ENCODE measurements at places on chromosomes 5 and 9.
A peak's percentile ranks its signal among the peaks of the same experiment; 100 is the strongest.

GRCh38 chr9:14574173-14574572 is 119.1 kb downstream of the ZDHHC21 start:
- no peak for DNase-seq

DNA sequence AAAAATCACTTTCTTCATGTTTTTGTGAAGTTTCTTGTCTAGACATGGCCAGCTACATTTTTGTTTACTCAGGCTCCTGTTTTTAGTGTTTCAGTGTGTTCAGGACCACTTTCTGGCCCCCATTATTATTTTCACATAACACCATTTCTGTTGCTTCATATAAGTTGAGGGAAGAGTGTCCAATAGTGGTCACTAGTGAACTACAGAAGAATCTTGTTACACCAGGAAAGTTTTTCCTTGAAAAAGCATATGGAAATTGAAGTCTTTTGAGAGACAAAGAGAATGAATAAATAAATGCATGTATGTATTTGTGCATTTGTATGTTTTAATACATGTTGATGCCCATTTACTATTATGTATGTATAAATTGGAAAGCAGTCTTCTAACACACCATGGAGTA is 3.8 kb downstream of the ADAMTSL1 start:
- no peak for DNase-seq

- no peak for DNase-seq
Observed at GRCh38 chr5:172751761-172752510, 19.1 kb downstream of the DUSP1 start.

- DNase-seq: peak; percentile 17
Observed at GRCh38 chr5:133460172-133460758, 152.1 kb downstream of the FSTL4 start.

- DNase-seq: no peak
Observed at GRCh38 chr5:180373454-180373853, 20.3 kb upstream of the GFPT2 start.

- DNase-seq: no peak
Observed at GRCh38 chr9:98970532-98971041, 26.9 kb downstream of the COL15A1 start.

DNA sequence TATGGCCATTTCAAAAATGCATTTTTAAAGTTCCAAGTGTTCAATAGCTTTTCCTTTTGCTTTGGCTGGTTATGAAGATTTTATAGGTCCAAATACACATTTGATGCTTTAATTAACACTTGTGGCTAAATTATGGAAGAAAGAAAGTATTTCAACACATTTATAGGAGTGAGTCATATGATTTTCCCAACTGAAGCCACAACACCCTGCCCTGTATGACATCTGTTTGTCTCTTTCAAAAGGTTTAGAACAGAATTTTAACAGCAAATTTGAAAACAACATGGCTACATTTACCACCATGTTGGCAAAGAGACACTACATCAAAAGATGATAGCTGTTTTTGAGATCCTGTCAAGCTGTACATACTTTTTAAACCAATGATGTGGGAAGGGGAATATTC is 99.4 kb downstream of the TMEM174 start:
- DNase-seq: no peak

DNA sequence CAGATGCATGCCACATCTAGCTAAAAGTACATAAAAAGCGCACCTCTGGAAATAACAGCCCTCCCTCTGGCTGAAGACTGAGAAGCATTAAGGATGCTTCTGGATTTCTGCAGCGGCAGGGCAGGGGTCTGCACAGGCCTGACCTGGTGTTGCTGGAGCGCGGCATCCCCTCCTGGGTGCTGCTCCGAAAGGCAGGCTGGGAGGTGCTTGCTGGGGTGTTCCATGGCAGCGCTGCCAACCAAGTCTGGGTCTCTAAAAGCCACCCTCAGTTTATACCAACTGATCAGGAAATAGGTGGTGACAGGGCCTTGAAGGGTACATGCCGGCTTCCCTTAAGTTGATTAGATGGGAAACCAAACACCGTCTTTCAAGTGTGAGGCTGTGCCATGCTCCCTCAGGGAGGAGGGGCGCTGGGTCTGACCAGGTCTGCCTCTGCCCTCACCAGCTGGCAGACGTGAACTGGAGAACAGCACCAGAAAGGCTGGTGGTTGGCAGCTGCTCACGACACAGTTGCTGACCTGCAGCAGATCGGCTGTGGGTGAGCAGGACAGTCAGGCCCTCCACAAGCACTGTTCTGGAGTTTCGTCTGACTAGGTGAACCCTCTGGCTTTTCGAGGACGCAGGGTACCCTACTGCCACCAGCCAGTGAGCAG is 81.6 kb downstream of the DAP start:
- no peak for DNase-seq

DNA sequence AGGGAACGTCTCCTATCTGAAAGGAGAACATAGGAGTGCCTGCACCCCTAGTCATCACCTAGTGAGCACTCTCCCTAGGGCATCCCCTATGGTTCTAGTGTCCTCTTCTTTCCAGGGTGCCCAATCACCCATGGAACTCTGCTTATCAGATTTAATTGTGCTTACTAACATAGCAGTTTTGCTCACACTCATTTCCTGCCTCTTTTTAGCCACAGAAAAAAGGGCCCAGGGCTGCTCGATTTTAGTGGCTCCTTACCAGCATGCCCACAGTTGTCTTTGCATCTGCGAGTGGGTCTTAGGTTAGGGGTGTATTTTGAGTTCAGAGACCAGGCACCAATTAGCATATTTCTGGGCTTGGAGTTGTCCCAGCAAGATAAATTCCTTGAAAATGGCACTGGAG is 1110.2 kb downstream of the TAF11L14 start:
- no peak for DNase-seq

DNA sequence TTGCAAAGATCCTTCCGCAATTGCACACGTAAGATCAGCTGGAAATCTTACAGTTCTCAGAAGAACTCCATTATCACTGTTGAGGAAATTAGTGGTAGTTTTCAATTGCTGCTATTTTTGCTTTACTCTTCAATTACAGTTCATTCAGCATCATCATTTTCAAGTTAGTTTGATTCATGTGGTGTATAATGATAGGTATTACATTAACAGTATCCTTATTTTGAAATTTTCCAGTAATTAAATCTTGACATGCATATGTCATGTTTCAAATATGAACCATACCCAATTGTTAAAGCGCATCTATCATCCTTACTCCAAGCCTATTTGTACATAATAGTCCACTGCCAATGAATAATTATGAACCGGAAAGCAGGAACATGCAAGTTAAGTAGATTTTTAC is 60.3 kb downstream of the NR6A1 start:
- DNase-seq: no peak

DNA sequence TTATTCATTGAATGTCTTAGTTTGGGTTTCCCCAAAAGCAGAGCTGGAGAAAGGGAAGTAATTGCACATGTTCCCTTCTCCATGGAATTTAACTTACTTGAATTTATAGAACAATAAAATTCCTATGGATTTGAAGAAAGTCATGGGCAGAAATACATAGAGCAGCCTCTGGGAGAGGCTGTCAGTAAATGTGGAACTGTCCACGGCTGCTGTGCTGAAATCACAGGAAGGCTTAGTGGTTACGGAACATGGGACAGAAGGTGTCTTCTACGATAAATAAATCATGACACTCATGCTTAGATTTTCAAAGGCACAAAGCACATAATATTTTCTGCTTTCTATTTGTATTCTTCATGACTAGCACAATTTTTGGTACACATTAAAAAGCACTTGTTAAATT is 440.6 kb upstream of the IZUMO3 start:
- no peak for DNase-seq

- no peak for DNase-seq
Observed at GRCh38 chr5:123133438-123134100, 44.5 kb downstream of the PRDM6 start.

DNA sequence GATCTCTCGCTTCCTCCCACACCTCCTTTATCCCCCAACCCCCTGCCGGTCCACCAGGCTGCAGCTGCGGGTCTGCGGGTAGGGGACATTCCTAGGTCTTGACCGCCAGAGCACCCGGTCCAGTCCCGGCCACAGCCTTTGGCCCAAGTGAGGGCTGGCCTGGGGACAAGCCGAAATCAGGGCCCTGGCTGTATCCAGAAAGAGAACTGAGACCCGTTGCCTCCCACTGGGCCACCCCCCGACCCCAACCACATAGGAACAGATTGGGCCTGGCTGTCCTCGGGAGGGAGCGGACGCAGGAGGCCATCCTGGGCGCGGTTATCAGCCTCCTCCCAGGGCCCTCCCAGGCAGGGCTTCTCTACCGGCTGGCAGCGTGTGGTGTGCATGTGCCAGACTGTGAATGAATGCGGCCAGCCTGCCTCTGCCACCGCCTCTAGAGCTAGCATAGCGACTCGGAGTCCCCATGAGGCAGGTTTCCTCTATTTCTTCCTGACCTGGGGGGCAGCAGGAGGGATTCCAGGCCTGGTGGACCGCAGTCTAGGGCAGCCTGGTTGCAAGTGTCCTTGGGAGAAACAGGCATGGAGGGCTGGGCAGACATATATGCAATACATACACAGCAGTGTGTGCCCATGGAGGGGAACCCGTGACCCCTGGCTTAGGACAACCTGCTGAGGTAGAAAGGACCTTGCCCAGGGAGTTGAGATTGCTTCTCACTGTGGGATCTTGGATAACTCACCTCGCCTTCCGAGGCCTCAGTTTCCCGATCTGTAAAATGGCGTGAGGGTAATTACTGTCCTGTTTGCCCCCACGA is 1.2 kb downstream of the N4BP3 start:
- DNase-seq: peak; percentile 65

GRCh38 chr5:135039271-135040033 is 5.4 kb upstream of the PITX1 start:
- DNase-seq: no peak

- peak; percentile 46 for DNase-seq
Observed at GRCh38 chr9:71647094-71647591, 121.2 kb downstream of the CEMIP2 start.

- no peak for DNase-seq
Observed at GRCh38 chr9:2800394-2801179, 43.3 kb downstream of the PUM3 start.

DNA sequence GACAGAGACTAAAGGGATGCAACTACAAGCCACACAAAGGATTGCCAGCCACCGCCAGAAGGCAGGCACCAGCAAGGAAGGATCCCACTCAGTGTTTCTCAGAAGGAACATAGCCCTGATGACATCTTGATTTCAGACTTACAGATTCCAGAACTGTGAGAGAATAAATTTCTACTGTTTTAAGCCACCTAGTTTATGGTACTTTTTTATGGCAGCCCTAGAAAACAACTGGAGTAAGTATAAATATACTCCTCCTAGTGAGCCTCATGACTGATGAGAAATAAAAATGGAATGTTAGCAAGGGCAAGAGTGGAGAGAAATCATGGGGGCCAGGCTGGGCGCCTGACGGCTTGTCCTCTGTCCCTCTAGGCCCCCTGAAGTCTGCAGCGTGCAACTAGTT is 307.3 kb downstream of the PIK3R1 start:
- DNase-seq: no peak

GRCh38 chr5:10596886-10597451 is 33.1 kb downstream of the ANKRD33B start:
- no peak for DNase-seq

GRCh38 chr5:1174122-1174936 is 27.1 kb upstream of the SLC6A19 start:
- peak; percentile 32 for DNase-seq

DNA sequence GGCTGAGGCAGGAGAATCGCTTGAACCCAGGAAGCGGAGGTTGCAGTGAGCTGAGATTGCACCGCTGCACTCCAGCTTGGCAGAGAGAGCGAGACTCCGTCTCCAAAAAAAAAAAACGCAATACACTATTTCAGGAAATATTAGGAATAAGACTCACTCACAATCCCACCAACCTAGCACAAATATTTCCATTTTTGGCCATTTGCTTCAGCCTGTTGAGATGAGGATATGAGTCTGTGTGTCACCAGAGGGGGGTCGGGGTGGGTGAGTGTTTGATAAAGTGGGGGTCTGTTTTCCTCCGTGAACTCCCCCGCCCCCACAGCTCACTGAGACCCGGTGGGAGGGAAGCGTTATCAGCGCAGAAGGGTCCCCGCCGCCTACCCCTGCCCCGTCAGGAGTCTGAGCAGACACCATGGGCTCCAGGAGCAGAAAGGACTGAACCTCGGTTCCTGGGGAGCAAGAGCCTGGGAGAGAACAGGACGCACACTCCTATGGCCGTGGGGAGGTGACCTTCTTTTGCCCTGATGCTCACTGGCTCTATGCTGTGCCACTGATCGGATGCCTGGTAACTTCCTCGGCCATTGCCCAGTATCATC is 153.8 kb upstream of the PHYKPL start:
- no peak for DNase-seq

- no peak for DNase-seq
Observed at GRCh38 chr5:25974451-25974850, 1063.9 kb downstream of the CDH9 start.

- no peak for DNase-seq
Observed at GRCh38 chr9:98481676-98482075, 226.2 kb upstream of the TBC1D2 start.

- DNase-seq: no peak
Observed at GRCh38 chr9:70262948-70263347, 4.2 kb downstream of the SMC5 start.

DNA sequence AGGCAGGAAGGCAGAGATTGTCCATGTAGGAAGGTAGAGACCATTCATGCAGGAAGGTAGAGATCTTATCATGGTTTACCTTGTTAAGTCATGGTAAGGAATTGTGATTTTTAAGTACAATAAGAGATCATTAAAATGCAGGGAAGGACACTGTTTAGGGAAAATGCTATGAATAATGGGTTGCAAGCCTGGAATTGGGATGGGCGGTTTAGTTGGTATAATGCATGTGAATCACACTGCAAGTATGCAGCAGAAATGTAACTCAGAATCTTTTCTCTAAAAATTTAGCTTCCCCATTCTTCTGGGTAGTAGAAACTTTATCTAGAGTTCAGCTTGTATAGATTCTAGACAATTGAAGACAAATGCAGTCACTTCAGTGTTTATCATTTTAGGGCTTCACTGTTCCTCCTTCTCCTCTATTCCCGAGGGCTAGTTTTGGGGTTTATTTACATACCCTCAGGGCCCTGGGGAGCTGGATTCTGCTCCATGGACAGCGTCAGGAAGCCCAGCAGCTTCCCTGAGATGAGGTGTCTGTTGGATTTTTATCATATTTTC is 212.0 kb downstream of the SREK1 start:
- DNase-seq: no peak

GRCh38 chr9:87517732-87518131 is 20.1 kb downstream of the DAPK1 start:
- DNase-seq: no peak

- DNase-seq: no peak
Observed at GRCh38 chr5:154262342-154262741, 71.8 kb downstream of the GALNT10 start.

- DNase-seq: no peak
Observed at GRCh38 chr9:129649726-129650679, 8.1 kb upstream of the ASB6 start.

- no peak for DNase-seq
Observed at GRCh38 chr9:34203275-34203991, 24.6 kb downstream of the UBAP1 start.

GRCh38 chr9:131217331-131218031 is 58.8 kb downstream of the FAM78A start:
- no peak for DNase-seq

Data from CD4-positive, alpha-beta T cell treated with Interleukin-1 beta for 1 hour (primary cell).